ENCODE measurements at places on chromosomes 7 and 10.

GRCh38 chr7:37197108-37197507, 251.6 kb downstream of the ELMO1 start:
- no peak for DNase-seq

DNA sequence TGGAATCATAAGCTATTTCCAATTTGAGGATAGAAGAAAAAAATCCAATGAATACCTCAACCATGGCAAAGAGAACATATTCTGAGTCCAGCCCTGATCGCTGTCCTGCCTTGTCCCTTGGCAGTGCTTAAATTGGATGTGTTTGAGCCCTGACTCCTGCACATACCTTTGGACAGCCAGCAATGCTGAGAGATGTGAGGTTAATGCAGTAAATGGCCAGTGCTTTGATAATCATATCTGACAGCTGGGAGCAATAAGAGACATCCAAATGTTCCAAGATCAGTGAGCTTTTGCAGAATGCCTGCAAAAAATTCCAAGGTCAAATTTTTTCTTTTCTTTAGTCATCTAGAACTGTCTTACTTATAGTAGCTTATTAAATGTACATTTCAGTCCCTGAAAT, 80.1 kb upstream of the LRRC17 start:
- DNase-seq, result no peak

- peak; percentile 42 for DNase-seq
Measured at GRCh38 chr10:77531441-77532001, 106.1 kb downstream of the KCNMA1 start.

GRCh38 chr10:118531105-118531852, 64.2 kb downstream of the PRLHR start:
- peak; percentile 38 for DNase-seq

GRCh38 chr10:71472912-71473311, 76.2 kb downstream of the CDH23 start:
- no peak for DNase-seq

DNA sequence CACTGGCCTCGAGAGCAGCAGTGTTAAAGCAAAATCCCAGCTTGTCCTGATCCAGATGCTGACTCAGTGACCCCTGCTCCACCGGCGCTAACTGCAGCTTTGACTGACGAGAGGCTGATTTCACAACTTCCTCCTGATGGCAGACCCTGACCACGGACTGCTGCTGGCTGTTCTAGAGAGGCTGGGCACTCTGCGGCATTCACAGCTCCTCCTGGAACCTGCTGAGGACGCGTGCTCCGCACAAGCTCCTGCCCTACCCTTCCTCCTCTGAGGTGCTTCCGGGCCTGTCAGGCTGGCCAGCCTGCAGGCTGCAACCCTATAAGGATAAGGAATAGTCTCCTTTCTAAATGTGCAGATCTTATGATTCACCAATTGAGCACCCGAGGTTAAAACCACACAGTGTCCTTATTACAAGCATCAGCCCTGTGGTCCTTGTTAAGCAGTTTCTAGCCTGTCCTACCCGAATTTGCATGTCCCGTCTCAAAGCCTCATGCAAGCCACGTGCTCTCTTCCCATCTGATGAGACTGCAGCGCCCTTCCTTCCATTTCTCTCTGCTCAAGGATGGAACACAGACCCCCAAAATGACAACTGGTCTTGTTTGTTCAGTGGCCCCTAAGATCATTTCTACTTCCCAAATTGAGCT, 35.5 kb upstream of the NCAPG2 start:
- no peak for DNase-seq

- no peak for DNase-seq
Measured at GRCh38 chr7:151984612-151985011, 28.4 kb downstream of the GALNTL5 start.

DNA sequence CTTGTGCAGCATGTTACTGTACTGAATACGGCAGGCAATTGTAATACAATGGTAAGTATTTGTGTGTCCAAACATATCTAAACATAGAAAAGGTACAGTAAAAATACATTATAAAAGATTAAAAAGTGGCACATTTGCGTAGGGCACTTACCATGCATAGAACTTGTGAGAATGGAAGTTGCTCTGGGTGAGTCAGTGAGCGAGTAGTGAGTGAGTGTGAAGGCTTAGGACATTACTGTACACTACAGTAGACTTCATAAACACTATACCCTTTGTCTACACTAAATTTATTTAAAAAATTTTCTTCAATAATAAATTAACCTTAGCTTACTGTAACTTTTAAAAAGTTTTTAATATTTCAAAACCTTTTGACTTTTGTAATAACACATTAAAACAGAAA, 37.5 kb downstream of the BPGM start:
- no peak for DNase-seq

DNA sequence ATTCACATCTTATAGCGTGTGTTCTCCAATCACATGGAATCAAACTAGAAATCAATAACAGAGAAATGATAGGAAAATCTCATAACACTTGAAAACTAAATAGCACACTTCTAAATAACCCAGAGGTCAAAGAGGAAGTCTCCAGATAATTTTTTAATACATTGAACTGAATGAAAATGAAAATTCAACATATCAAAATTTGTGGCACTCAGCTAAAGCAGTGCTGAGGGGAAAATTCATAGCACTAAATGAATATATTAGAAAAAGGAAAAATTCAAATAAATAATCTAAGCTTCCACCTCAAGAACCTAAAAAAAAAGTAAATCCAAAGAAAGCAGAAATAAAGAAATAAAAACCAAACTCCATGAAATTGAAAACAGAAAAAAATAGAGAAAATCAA, 17.3 kb downstream of the CALML3 start:
- DNase-seq, result no peak

- DNase-seq, result no peak
Measured at GRCh38 chr7:11642841-11643240, 189.2 kb downstream of the THSD7A start.

GRCh38 chr10:130042381-130042780, 68.2 kb downstream of the C10orf143 start:
- DNase-seq, result no peak

GRCh38 chr7:16428672-16429071, 7.3 kb upstream of the CRPPA start:
- no peak for DNase-seq

GRCh38 chr7:117017017-117017451, 63.7 kb downstream of the ST7 start:
- DNase-seq, result no peak

DNA sequence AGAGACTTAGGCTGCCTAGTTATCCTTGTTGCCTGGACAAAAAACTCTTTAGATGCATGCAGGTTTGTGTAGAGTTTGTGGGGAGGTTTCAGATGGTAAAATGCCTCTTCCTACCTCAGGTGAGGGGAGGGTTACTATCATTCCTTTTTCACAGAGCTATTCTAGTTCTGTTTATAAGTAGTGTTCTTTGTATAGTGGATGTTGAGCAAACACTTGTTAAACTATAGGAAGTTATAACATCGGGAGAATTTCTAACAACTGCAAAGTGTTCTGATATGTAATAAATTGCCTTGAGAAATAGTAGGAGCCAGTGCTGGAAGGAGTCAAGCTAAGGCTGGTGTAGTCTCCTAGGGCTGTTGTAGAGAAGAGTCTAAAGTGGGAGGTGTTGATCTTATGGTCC, 6.7 kb upstream of the FAS start:
- DNase-seq, result no peak

DNA sequence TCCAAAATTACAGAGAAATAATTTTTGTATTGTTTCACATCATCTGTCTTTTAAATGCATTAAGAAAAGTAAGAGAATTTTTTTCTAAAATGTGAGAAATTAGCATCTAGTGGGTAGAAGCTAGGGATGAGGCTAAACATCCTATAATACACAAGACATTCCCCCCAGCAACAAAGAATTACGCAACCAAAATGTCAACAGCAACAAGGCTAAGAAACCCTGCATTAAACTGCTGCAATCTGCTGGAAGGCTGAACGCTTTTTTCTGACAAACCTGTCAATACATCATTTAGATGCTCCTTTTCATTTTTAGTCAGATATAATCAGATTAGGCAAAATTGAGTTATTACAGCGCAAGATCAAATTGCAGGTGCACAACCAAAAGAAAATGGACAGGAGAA, 162.2 kb downstream of the C1GALT1 start:
- DNase-seq, result peak; percentile 8

GRCh38 chr7:130096243-130096827, 26.0 kb downstream of the KLHDC10 start:
- DNase-seq, result no peak

- no peak for DNase-seq
Measured at GRCh38 chr7:142478479-142479220, 220.8 kb upstream of the PRSS58 start.

DNA sequence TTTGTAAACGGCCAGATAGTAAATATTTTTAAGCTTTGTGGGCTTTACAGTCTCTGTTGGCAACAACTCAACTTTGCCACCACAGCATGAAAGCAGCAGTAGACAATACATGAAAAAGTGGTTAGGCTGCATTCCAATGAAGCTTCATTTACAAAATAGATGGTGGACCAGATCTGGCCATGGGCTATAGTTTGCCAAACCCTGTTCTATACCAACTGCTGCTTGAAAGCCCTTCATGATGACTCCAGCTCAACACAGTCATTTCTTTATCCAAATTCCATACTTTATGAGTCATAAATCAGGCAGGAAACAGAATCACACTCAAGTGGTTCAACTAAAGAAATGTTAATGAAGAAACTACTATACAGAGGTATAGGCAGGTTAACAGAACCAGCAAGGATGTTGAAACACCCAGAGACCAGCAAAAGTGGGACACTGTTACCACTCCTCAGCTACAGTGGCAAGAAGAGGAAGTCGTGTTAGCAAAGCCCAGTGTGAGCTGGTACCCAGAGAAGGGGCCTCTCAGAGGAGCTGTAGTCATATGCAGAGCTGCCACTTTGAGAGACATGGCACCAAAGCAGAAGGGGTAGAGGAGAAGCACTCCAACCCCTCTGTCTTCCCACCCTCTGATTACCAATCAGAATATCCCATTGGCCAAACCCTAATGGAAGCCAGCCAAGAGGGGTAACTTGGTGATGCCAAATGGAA, 72.5 kb downstream of the PRLHR start:
- no peak for DNase-seq

DNA sequence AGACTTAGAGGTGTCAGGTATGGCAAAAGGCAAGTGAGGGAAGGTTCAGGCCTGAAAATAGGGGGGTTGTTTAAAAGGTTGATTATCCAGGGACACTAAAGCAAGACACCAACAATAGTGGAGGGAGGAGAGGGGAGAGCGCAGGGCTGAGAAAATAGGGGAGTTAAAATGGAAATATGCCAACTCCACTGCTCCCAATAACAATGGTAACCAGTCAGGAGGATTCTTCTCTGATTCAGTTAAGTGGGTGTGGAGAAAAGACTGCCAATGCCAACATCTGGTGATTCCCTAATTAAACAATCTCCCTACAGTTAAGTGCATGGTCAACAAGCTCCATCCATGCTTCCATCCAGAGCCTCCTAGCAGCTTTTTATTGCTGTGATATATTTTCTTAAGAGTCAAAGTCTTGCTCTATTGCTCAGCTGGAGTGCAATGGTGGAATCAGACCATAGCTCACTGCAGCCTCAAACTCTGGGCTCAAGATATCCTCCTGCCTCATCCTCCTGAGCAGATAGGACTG, 183.3 kb downstream of the JAZF1 start:
- DNase-seq, result peak; percentile 10

- DNase-seq, result no peak
Measured at GRCh38 chr7:103134836-103135554, 13.9 kb downstream of the NAPEPLD start.

GRCh38 chr7:127632276-127632910, 14.5 kb upstream of the PAX4 start:
- no peak for DNase-seq

- DNase-seq, result no peak
Measured at GRCh38 chr10:95600158-95600557, 39.0 kb upstream of the SORBS1 start.

GRCh38 chr7:124679586-124680225, 85.9 kb downstream of the GPR37 start:
- DNase-seq, result no peak

DNA sequence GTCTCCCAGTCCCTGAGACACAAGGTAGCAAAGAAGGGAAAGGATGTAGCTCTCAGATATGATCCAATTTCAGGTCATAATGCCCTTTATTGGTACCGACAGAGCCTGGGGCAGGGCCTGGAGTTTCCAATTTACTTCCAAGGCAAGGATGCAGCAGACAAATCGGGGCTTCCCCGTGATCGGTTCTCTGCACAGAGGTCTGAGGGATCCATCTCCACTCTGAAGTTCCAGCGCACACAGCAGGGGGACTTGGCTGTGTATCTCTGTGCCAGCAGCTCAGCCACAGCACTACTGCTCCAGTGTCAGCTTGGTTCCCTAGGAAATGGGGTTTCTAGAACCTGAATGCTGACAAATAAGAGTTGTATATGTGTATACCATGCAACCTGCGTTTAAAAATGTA, 74.6 kb upstream of the PRSS58 start:
- no peak for DNase-seq
